Activated effector memory CD4-positive, alpha-beta T cell treated with Interleukin-2 at 50 U/mL for 16 hours (primary cell): ENCODE measurements at places on chromosomes 6 and 20.

GRCh38 chr6:19831358-19831757 is 5.8 kb upstream of the ID4 start:
- no peak for DNase-seq

- DNase-seq: no peak
These were observed 27.2 kb upstream of the SRSF6 start for GRCh38 chr20:43430265-43431133.

- DNase-seq: no peak
These were observed 163.4 kb upstream of the AFDN start for GRCh38 chr6:167663316-167663715.

GRCh38 chr6:49609285-49609684 is 27.4 kb downstream of the RHAG start:
- no peak for DNase-seq

GRCh38 chr6:2296781-2297180 is 51.4 kb upstream of the GMDS start:
- DNase-seq: no peak

- DNase-seq: no peak
These were observed 24.2 kb upstream of the TMX4 start for GRCh38 chr20:8043687-8044282.

GRCh38 chr6:34562350-34562749 is 6.2 kb upstream of the SPDEF start:
- DNase-seq: no peak

DNA sequence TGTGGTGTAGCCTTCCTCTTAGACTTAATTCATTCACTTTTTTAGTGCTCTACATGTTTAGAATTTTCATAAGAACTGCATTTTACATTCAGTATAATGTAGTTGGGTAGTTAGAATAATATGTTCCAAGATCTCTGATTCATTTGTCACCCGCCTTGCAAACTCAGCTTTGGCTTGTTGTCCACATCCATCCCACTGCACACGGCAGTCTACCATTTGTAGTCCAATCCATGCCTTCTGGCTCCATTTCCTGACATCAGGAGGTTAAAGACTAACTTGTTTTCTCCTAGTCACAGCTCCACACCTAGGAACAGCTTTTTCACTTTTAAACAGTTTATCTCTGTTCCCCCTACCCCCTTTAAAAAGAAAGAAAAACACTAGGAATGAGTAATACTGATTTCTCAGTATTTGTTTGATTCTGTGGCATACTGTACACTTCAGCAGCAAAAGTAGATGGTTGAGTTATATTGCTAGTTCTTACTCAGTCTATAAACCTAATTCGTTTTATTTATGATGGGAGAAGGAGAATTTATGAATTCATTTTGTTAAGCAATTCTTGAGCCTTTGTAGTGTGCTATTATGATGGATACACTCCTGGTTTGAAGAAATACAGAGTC is 180.9 kb downstream of the ARID1B start:
- DNase-seq: no peak

DNA sequence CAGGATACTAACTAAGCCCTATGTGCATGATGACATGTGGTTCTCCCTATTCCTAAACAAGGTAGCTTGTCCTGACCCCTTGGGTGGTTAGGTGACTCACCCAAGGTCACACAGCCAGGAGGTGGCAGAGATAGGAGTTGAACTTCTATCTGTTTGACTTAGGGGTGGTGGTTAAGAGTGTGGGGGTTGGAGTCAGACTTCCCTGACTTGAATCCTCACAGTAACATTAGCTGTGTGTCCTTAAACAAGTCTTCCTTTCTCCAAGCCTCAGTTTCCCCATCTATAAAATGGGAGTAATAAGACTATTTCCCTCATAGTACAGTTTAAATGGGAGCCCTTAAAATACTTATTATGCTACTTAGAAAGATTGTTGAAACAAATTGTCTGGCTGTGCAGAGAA is 21.9 kb downstream of the SLC12A5 start:
- no peak for DNase-seq

DNA sequence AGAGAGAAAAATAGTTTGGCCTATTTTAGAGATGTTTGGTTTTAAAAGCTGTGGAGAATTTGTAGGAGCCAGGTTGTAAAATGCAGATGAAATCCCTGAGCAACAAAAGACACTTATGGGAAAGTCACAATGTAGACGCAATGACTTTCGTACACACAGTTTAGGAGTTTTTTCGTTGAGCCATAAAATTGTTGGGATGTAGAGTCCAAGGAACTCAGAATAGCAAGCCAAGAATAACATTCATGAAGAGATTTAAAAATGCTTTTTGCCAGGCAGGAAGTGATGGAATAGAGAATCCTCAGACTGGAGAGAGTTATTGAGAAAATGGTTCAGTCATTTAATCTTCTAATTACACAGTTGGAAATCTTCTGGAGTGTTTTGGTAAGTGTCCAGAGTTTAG is 11.5 kb upstream of the PROKR2 start:
- no peak for DNase-seq

DNA sequence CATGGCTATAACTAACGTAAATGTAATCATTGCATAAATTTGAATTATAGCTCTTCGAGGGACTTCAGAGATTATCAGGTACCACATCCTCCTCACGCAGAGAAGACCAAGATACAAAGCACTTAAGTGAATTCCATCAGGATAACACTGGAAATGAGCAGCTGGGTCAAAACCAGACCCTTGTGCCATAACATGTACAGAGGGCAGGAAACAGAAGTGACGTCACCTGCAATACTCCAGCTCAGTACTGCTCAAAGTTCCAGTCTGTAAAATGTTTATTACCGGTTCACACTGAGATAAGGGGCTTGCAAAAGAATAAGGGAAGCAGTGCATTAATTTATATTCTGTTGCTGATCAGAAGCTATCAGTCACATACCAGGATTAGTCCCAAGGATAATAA is 45.8 kb downstream of the RGS17 start:
- DNase-seq: no peak

- no peak for DNase-seq
These were observed 731 bp downstream of the MAK start for GRCh38 chr6:10837622-10837994.

DNA sequence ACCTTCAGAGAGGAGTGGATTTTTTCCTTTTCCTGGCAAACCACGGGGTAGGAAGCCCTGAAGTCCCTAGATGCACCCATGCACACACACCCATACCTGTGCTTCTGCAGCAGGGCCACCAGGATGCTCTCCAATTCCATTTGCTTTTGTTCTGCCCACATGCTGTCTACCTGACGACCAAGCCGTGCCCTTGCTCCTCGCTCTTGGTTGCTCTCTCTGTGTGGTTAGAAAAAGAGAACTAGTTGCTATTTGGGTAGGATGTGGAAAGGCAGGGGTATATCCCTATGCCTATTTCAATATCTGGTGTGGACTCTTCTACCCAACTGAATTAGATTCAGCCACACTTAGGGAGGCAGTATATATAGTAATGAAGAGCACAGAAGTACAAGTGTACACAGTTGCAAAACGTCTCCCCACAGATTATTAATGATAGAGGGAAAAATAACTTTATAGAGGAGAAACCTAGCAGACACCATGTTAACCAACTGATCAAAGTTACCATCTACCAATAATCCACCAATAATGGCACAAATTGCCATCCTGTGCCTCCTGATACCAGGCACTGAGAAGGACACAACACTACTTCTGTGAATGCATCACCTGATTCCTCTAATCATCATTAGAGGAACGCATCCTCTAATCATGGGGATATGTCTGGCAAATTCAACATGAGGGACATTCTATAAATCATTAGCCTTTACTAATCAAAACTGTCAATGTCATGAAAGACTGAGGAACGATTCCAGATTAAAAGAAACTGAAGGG is 7.3 kb downstream of the GHRH start:
- no peak for DNase-seq

DNA sequence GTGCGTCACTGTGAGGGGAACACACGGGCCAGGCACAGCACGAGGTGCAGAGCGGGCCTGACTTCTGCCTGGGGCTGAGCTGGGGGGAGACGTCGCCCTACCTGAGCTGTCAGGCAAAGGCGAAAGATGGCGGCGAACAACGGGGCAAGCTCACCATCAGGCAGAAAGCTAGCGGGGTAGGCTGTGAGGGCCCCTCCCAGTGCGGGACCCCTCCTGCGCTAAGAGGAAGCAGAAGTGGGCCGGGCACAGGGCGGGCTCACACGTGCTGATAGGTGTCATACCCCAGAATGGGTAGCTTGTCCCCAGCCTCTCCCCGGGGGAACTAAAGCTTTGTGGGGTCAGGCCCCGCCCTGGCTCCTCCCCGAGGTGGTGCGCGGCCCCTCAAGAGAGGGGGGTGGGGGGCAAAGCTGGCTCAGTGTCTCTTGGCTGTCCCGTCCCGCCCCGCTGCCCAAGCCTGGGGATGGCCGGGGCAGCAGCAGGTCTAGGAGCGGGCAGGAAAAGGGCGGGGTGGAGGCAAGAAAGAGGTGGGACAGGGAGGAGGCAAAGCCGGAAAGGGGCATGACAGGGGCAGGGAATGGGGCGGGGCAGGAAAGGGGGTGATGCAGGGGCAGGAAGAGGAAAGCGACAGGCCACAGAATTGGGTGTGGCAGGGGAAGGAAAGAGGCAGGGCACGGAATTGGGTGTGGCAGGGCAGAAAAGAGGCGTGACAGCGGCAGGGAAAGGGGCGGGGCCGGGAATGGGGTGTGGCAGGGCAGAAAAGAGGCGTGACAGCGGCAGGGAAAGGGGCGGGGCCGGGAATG is 14.7 kb downstream of the UCKL1 start:
- peak; percentile 80 for DNase-seq

DNA sequence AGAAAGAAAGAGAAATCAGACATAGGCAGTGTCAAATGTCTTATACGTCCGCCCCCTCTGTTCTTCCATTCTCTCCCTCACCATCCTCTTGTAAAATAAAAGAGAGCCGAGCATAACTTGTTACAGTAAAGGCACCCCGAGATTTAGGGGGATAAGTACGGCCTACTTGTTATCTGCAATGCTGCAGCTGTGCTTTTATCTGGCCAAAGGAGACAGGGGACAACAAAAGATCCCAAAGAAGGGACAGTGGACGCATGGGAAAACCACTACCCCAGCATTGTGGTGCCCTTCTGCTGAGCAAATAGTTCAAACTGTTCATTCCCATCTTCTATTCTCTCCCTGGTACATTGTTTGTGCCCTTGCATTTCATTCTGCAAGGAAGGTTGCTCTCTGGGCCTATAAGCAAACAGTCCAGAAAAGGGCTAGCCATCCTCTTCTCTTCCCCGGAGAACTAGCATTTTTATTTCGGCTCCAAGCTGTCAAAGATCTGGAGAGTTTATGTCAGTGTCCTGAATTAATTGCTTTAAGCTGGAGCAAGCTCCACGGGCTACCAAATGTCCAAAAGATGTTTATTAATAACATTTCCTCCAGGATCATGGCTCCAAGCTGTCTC is 22.3 kb downstream of the FOXA2 start:
- no peak for DNase-seq

DNA sequence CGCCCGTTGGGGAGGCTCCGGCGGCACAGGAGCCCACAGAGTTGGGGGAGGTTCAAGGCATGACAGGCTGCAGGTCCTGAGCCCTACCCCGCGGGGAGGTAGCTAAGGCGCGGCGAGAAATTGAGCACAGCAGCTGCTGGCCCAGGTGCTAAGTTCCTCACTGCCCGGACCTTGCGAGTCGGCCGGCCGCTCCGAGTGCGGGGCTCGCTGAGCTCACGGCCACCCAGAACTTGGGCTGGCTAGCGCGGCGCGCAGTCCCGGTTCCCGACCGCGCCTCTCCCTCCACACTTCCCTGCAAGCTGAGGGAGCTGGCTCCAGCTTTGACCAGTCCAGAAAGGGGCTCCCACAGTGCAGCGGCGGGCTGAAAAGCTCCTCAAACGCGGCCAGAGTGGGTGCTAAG is 23.9 kb upstream of the KIF13A start:
- DNase-seq: no peak

GRCh38 chr20:59565768-59566461 is 38.4 kb upstream of the PHACTR3 start:
- no peak for DNase-seq

DNA sequence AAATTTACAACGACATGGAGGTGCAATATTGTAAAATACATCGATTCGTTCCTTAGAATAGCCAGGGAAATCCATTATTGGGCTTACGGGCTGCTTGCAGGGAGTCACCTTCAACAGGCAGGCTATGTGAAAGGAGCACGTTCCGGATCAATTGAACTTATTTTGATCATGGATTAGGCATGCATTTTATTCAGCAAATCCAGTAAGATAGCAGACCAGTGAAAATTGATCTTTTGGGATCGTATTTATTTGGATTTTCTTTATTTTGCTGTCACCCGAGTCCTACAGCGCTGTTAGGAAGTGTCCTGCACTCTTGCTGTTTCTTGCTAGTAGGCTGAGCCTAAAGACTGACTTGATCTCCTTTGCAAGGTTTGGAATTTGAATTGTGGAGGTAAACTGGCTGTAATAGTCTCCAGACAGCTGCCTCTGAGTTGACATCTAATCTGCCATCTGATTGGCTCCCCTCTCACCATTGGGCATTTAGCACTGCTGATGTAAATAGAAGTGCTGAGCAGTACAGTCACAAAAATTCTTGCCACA is 3.0 kb downstream of the ARID1B start:
- DNase-seq: peak; percentile 18

GRCh38 chr6:53412751-53413150 is 64.0 kb upstream of the ELOVL5 start:
- DNase-seq: no peak

GRCh38 chr6:106181664-106182418 is 95.7 kb downstream of the PRDM1 start:
- no peak for DNase-seq

DNA sequence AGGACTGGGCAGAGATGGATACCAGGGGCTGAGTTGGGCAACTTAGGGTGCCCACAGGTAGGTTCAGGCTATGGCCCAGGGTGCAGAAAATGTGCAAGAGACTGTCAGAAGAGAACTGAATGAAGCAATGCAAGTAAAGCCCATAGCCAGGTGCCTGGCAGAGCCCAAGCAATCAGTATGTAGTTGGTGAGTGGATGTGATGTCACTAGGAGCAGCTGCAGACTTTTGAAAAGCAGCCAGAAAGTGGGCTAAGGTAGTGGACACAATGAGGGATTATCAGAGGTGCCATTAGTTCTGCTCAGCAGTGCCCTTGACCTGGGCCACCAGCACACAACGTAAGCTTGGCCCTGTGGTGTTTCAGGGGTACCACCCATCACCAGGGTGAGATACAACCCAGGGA is 135.3 kb downstream of the SOBP start:
- DNase-seq: no peak

GRCh38 chr6:114740547-114740946 is 397.7 kb upstream of the HS3ST5 start:
- DNase-seq: no peak

- DNase-seq: peak; percentile 27
These were observed 76.4 kb upstream of the RNF24 start for GRCh38 chr20:4091490-4092479.

GRCh38 chr6:78908621-78909020 is 41.3 kb downstream of the IRAK1BP1 start:
- DNase-seq: no peak

DNA sequence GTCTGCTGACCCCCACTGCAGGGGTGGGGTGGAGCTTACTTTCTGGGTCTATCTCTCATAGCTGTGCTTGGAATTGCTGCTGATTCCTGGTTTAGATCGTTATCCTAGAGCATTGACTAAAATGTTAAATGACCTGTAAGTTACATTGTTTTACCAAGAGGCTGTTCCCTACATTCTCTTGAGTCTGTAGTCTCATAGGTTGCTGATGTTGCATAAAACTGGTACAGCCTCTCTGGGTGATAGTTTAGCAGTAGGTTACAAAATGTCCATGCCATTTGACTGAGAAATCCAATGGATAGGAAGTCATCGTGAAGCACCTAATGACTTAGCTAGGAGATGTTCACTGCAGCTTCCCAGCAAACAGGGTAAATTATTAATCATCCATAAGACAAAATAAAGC is 62.4 kb downstream of the TPD52L1 start:
- DNase-seq: no peak

- DNase-seq: no peak
These were observed 31.4 kb downstream of the TFEB start for GRCh38 chr6:41704028-41704427.

GRCh38 chr6:110399219-110400071 is 15.9 kb downstream of the DDO start:
- no peak for DNase-seq
